ENCODE measurements at places on chromosomes 12 and 14.

GRCh38 chr12:58916921-58917511 is 3.3 kb downstream of the LRIG3 start:
- DNase-seq, result no peak

DNA sequence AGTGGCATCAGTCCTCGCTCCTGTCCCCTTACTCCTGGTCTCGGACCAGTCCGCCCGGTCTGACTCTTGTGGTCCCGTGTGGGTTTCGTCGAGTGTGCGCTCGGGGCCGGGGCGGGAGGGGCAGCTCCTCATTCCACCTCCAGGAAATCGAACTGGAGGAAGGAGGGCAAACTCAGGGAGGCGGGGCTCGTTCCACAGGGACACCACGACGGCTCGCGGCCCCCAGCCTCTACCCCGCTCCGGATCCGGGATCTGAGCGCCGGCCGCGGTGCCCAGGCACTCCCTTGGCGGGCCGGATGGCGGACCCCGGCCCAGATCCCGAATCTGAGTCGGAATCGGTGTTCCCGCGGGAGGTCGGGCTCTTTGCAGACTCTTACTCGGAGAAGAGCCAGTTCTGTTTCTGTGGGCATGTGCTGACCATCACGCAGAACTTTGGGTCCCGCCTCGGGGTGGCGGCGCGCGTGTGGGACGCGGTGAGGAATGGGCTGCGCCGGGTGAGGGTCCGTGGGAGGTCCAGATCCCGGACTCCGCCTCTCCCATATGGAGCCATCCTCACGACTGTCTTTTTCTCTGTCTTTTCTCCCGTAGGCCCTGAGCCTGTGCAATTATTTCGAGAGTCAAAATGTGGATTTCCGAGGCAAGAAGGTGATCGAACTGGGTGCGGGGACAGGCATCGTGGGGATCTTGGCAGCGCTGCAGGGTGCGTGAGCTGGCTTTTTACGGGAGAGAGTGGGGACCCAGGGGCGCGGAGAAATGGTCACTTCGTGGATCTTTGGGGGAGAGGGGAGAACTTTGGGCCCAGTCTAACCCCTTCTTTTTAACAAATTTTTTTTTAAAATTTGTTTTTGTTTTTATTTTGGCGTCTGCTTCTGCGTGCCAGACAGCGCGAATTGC is at the start of gene EEF1AKMT3:
EEF1AKMT3 (plus strand) TSS at position 186 of the 894 bp plus-strand sequence; CDS start at position 297, 111 bp downstream.
- DNase-seq, result peak; percentile 38

DNA sequence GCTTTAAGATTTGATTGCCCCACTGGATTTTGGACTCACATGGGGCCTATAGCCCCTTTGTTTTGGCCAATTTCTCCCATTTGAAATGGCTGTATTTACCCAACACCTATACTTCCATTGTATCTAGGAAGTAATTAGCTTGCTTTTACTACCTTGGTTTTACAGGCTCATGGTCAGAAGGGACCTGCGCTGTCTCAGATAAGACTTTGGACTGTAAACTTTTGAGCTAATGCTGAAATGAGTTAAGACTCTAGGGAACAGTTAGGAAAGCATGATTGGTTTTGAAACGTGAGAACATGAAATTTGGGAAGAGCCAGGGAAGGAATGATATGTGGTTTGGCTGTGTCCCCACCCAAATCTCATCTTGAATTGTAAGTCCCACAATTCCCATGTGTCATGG is 419.0 kb upstream of the TMPO start:
- no peak for DNase-seq

GRCh38 chr14:54364555-54365415 is 32.0 kb upstream of the CDKN3 start:
- no peak for DNase-seq

GRCh38 chr12:127108360-127109215 is 1158.4 kb upstream of the TMEM132C start:
- DNase-seq, result no peak

- no peak for DNase-seq
Observed at GRCh38 chr12:20188930-20189653, 179.2 kb upstream of the PDE3A start.

GRCh38 chr12:77078231-77078630 is 12.9 kb upstream of the E2F7 start:
- DNase-seq, result no peak

DNA sequence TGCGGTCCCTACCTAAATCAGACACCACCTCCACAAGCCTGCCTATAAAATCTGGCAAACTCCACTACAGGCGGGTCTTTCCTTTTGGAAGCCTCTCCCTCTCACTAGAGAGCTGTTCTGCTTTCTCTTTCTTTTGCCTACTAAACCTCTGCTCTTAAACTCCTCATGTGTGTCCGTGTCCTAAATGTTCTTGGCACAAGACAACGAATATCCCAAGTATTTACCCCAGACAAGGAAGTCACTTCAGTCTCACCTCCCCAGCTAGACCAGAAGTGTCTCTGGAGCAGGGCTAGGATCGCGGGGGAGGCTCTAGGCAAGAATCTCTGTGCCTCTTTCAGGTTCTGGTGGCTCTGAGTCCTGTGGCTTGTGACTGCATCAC is 37.2 kb upstream of the FICD start:
- DNase-seq, result no peak

GRCh38 chr14:71758229-71758951 is 173.8 kb upstream of the RGS6 start:
- no peak for DNase-seq

- no peak for DNase-seq
Observed at GRCh38 chr12:104741077-104741476, 217.0 kb downstream of the SLC41A2 start.

- DNase-seq, result no peak
Observed at GRCh38 chr12:124326871-124327270, 32.0 kb downstream of the RFLNA start.

DNA sequence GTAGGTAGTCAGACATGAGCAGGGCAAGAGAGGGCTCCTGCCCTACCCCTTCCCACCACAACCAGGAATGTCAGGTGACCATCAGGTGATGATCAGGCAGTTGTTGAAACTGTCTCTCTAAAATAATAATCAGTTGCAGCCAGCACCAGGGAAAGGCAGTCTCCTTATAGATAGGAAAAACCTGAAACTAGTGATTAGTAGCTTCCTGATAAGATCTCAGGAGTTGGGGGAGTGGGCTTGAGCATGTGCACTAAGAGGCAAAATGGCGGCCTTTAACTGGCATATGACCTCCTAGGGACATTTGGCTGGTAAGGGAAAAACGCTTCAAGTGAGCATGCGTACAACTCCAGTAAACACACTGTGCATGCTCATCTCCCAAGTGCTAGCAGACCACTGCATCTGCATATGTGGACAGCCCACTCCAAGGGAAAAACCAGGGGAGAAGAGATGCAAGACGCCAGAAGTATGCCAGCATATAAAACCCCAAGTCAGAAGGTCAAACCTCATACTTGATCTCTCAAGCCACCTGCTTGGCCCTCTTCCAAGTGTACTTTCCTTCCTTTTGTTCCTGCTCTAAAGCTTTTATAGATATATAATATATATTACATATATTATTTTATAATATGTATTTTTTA is 37.1 kb downstream of the TGFB3 start:
- DNase-seq, result no peak

DNA sequence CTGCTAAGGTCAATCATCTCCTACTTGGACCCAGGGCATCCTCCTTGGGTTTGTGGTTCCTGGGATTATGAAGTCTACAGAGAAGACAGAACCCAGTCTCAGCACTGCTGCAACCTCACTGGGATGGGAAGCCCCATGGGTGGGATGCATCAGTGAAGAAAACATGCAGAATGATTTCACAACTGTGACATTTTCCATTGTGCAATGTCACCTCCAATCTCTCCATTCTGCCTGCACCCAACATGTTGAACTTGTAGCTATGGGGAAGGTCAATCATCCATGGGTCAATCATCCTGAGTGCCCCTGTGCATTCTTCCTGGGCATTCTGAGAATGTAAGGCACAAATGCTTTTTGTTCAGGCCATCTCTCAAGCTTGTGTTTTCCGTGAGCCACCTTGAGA is 1004.4 kb upstream of the TMEM132C start:
- DNase-seq, result no peak

- DNase-seq, result no peak
Observed at GRCh38 chr12:6201213-6201608, 1.0 kb downstream of the CD9 start.

GRCh38 chr12:62998454-62998853 is 63.5 kb upstream of the PPM1H start:
- DNase-seq, result no peak

GRCh38 chr12:3168223-3169221 is 91.3 kb downstream of the TSPAN9 start:
- DNase-seq, result no peak

- DNase-seq, result no peak
Observed at GRCh38 chr14:97760050-97760449, 962.9 kb downstream of the VRK1 start.

GRCh38 chr12:129610601-129611120 is 293.2 kb downstream of the TMEM132D start:
- no peak for DNase-seq

GRCh38 chr12:82793751-82794281 is 107.1 kb downstream of the TMTC2 start:
- DNase-seq, result no peak

DNA sequence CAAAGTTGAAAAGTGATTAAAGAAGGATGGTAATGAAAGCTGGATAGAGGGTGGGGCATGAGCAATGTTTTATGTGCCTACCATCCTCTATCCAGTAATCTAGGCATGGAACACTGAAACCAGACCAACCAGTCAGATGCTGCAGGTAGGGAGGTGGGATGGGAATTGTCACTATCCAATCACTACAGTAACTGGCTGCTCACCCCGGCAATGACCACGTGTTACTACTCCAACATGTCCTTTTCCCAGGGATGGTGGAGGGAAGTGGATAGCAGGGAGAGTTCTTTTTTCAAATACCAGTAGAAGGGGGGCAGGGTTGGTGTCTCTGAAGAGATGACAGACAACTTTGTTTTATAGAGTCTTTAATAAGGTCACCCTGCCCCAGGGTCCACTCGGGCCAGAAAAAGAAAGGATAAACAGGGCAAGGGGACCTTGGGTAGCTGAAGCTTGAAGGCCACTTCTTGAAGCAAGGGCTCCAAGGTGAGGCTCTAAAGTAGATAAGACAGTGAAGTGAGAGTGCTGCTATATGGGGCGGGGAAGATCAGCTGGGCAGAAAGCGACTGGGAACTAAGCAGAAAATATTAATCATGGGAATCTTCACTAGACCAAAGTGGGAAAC is 14.7 kb upstream of the CDH24 start:
- no peak for DNase-seq

DNA sequence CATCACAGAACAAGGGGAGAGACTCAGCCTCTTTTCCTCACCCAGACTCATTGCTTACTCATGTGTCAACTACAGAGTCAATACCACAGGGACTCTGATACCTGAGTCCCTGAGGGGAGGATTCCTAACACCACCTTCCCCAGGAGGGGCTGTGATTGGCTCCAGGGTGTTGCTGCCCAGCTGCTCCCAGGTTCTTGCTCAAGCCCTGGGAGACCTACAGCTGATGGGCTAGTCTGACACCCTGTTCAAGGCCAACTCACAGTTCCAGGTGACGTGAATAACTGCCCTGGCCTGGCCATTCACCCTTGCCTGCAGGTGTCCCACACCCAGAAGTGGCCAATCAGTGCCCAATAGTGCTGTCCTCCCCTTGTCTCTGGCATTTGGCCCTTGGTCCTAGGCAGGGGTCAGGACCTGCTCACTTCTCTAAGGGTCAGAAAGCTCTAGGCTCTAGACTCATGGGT is 8.6 kb downstream of the SPRYD4 start:
- no peak for DNase-seq

DNA sequence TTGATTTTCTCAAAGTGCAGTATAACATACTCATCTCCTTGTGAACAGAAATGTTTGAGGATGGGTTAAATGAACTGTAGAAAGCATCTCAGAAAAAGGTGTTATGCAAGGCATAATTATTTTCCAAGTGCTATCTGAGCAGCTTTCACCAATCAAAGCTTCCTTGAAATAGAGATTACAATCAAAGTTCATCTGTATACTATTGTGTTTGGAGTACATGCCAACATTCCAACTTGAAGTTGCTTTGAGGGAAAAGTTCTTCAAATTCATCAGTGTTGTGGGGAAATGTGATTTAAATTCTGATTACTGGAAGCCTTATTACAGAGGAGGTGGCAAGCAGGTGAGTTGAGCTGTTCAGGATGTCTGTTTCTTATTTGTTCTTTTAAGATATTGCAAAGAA is 68.2 kb downstream of the TMTC2 start:
- DNase-seq, result no peak

DNA sequence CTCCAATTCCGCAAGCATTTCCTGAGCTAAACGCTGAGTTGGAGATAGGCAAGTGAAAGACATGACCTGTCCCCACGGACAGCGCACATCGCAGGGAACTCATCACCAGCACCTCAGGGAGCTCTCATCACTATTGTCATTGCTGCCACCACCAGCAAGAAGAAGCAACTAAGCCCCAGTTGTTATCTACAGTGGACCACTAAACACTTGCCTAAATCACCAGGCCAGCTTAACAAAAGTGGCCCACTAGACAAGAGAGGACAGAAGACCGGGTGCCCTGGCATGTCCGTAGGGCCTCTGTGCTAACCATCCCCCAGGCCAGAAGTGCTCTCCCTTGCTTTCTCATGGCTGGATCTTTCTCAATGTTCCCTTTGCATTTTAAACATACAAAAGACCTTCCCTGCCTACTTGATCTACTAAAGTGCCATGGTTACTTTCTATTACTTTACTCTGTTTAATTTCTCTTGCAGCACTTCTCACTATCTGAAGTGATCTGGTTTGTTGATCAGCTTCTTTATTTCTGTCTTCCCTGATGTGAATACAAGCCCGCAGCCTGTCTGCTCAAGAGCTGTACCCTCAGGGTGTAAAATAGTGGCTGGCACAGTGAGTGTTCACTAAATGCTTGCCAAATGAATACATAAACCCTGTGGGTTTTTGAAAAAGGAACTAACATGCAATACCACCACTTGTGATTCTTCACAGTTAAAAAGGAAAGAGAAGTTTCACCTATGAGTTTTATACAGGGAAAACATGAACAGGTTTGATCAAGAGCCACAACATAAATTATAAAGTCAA is 60.9 kb upstream of the RFLNA start:
- no peak for DNase-seq

DNA sequence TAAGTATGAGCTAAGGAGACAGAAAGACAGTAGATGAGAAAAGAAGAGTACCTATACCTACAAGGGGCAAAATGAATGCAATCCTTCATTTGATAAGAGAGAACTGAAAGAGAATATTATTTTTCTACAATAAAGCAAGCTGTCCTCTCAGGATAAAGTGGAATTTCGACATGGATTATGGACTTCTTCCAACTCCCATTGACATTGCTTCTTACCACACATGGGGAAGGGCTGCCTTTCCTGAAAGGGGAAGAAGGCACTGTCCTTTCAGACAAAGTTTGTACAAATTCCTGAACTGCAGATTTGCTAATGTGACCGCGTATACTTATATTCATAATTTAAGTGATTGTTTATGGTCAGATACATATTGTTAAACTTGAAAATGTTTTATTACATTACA is 4.3 kb upstream of the HEBP1 start:
- no peak for DNase-seq

- DNase-seq, result no peak
Observed at GRCh38 chr12:8980137-8980536, 9.2 kb upstream of the KLRG1 start.

DNA sequence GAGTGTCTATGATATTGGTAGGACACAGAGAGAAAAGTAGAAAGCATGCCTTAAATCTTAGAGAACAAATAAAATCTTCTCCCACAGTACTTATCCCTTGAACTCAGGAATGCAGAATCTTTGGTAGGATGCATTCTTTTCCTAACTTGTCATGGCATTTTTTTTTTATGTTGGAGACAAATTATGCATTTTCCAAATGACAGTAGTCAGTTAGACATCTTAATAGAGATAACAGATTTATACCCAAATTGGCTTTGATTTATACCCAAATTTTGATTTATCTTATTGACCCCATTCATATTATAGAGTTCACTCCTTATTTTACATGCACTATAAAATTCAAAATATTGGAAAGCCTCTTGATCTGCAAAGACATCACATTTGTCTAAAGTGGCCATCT is 132.9 kb downstream of the CNTN1 start:
- DNase-seq, result no peak
